ENCODE measurements at places on chromosomes 13 and 19.

- no peak for DNase-seq
These were observed 2.0 kb downstream of the GPR108 start for GRCh38 chr19:6735181-6735911.

GRCh38 chr19:10718205-10719196 lies 622 bp downstream of the DNM2 start:
- DNase-seq = peak; percentile 9

GRCh38 chr13:50990818-50991506 lies 81.4 kb downstream of the RNASEH2B start:
- DNase-seq = no peak

DNA sequence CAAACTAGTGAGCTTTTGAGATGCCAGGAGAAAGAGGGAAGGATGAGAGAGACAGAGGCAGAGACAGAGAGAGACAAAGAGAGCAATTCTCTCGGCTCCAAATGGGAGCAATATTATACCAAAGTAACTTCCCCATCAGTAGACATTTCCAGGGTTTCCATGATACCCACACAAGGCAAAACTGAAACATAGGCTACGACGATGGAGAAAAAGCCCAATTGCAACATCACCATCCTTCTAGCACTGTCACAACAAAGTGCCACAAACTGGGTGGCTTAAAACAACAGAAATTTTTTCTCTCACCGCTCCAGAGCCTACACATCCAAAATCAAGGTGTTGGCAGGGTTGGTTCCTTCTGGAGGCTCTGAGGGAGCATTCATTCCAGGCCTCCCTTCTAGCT lies 81.4 kb downstream of the KCTD12 start:
- no peak for DNase-seq

GRCh38 chr13:83219832-83220231 lies 662.4 kb downstream of the SLITRK1 start:
- no peak for DNase-seq

DNA sequence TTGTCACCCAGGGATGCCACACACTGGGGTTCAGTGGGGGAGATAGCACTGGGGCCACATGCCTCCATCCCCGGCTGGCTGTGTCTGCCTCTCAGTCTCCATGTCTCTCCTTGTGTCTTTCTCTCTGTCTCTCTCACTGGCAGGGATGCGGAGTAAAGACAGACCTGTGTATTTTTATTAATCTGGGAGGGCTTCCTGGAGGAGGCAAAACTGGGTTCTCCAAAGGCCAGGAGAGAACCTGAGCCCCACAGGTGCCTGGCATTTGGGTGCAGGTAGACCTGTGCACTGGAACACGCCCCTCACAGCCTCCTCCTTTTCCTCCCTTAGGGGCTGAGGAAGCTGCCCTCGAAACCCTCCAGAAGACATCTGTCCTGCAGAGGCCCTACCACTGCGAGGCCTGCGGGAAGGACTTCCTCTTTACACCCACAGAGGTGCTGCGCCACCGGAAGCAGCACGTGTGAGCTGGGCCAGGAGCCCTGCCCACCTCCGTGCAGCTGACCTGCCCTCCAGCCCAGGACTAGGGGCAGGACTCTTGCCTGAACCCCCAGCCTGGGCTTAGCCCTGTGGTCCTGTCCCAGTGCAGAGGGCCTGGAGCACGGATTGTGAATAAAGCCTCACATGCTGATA lies 32.7 kb downstream of the DHX34 start:
- no peak for DNase-seq

- peak; percentile 84 for DNase-seq
These were observed 15.3 kb downstream of the IZUMO2 start for GRCh38 chr19:50147462-50148423.

DNA sequence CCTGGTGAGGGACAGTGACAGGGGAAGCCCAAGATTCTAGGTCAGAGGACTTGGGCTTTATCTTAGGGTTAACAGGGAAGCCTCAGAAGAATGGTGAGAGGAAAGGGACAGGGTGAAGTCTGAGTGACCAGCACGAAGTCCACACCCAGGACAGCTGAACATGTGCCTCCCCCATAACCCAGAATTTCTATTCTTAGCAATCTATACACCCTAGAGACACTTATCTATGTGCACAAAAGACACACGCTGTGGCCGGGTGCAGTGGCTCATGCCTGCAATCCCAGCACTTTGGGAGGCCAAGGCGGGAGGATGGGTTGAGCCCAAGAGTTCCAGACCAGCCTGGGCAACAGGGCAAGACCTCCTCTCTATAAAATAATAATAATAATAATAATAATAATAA lies 11.1 kb upstream of the OLFM2 start:
- DNase-seq = no peak

DNA sequence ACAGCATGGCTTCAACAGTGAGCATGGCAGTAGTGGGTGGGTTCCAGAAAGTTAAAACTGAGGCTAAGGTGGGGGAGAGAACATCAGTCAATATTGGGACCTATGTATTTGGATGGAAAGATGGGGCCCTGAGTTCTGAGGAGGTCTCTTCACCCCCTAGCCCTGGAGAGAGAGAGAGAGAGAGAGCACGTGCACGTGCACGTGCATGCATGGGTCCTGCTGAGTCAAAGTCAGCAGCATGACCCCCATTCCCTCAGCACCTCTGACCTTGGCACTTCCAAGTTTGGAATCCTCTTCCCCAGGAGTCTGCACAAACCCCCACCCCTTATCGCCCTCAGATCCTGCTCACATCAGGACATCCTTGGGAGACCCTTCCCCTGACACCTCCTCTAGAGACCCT lies 32.5 kb upstream of the CEACAM1 start:
- DNase-seq = no peak

GRCh38 chr13:33090755-33091414 lies 74.7 kb downstream of the KL start:
- DNase-seq = no peak

- no peak for DNase-seq
These were observed 660.9 kb downstream of the LIG4 start for GRCh38 chr13:107554460-107554859.

DNA sequence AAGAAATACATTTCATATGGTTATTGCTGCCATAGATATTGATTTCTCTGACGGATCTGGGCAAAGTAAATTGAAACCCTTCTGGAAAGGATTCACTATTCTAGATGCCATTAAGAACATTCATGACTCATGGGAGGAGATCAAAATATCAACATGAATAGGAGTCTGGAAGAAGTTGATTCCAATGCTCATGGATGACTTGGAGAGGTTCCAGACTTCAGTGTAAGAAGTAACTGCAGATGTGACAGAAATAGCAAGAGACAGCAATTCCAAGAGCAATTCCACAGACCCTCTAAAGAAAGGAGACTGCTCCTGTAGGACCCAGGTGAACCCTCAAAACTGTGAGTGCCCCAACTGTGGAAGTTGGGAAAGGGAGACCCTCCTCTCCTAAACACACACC lies 30.9 kb upstream of the KCTD12 start:
- peak; percentile 33 for DNase-seq

DNA sequence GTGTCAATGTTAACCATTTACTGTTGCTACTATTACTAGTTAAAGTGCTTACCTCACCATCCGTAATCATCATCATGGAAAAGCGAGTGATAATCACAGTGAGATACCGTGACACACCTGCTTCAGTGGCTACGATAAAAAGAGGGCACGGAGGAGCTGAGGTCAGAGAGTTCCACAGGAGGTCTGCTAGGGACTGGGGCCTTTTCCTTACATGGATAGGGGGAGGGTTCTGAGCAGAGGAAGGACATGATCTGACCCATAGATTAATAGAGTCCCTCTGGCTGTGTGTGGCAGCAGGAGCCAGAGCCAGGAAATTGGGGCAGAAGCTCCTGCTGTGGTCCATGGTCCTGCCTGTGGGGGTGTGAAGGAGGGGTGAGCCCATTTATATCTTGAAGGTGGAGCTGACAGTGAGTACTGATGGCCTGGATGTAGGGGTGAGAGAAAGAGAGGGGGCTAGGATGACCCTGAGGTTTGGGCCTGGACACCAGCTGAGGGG lies 136.7 kb downstream of the SIPA1L3 start:
- DNase-seq = no peak

DNA sequence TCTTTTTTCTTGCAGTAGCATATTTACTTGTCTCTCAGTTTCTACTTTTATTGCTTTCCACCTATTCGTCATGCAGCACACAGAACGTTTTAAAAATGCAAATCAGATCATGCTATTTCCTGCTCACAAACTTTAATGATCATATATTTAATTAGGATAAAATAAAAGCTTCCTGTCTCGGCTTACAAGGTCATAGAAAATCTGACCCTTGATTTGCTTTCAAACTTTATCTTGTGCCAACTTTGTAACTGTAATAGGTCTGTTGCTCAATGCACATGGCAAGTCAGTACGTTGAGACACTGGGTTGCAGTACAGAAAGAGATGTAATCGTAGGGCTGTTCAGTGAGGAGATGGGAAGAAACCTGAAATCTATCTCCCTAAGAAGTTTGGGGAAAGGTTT lies 95.6 kb upstream of the CSNK1A1L start:
- DNase-seq = no peak

DNA sequence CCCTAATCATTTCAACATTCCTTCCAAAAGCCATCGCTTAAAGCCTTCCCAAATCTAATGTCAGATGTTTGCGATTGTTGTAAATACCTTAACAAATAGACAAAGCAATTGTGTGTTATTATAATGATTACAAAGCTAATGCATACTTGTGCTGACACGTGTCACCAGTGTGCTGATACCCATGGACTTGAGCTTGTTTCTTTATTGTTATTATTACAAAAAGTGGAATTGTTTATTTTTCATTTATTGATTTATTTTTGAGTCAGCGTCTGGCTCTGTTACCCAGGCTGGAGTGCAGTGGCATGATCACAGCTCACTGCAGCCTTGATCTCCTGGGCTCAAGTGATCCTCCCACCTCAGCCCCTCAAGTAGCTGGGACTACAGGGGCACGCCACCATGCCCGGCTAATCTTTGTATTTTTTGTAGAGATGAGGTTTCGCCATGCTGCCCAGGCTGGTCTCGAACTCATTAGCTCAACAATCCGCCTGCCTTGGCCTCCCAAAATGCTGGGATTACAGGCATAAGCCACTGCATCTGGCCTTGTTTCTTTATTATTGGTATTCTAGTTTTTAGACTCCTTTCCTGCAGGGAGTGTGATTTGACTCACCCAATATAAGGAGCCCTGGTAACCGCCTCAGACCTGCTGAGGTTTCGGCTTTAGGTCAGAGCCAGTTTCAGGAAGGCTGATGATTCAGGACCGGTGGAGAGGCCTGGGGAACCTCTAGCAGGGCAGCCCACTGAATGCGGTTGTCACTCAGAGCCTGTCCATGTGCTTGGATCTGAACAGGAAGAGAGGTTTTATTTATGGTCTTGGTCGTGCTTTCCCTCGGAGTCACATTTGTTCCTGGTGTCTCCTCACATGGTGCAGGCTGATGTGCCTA lies 2.1 kb upstream of the FBXO17 start:
- DNase-seq = peak; percentile 55

GRCh38 chr13:78239714-78240113 lies 321.1 kb upstream of the EDNRB start:
- no peak for DNase-seq

DNA sequence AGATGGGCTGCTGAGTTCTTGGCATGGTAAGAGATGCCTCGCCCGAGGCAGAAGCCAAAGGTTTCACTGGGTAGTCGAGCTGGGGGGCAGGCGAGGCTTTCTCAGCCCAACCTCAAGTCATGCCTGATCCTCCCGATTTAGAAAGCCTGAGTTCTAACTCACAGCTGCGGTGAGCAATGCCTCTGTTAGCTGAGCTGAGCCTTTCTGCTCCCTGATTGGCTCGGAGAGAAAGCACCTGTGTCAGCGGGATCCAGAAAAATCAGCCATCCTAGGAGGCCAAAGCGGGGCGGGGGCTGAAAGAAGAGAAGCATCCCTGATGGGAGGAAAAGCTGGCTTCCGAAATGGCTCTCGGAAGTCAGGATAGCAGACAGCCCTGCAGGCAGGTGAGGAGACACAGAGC lies 44.7 kb downstream of the CACNA1A start:
- no peak for DNase-seq

DNA sequence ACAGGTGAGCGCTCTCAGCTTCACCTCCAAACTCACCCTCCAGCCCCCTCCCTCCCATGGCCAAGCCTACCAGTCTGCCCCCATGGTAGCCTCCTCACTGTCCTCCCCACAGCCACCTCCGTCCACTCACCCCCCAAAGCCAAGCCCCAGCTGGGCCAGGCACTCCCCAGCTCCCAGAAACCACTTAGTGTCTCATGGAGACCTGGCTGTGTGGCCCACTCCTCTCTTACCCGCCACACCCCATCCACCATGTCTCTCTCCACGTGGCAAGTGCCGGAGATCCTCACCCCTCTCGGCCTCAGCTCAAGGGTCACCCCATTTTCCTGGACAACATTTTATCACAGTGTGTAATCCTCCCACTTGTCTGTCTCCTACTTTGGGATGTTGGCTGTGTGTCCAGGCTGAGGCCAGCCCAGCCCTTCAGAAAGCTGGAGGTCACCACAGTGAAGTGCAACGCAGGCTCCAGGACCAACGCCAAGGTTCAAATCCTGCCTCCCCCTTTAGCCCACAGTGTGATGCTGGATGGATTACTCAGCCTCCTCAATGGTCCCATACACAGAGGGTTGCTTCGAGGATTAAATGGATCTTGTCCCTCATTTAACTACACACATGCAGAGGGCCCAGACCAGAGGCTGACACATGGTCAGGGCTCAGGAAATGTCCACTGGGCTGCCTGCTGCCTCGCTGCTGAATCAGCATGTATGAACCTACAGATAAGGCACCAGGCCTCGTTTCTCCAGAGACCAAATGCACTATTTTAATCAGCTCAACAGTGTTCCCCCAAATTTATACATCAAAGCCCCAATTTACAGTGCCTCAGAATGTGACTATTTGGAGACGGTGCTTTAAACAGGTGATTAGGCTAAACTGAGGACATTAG lies 71.3 kb downstream of the CEBPG start:
- no peak for DNase-seq

DNA sequence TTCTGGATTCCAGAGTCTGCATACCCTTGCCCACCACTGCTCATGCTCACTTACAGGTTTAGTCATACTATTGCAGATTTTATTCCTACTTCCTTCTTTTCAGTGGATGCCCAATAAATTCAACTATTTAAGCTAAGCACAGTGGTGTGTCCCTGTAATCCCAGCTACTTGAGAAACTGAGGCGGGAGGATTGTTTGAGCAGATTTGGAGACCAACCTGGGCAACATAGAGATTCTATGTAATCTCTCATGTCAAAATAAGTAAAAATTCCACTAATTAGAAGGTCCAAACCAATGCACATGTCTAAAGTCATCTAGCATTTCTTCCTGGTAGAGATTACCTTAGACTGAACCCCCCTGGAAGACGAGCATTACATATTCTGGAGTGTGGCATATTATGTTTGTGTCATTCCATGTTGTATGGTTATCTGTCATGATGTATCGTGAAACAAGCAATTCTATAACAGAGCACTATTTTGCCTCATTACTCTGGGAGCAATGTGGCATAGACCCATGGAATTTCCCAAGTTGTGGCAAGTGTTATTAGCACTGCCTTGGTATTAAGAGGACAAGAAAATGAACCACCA lies 8.3 kb downstream of the HMGB1 start:
- no peak for DNase-seq
